ENCODE measurements at places on chromosomes 2 and 18. TPM values are rescaled to one million over a fixed set of nuclear protein-coding genes. Genes with fewer than 3 reads are reported as not detected.

GRCh38 chr2:45497355-45497754 is 113.7 kb downstream of the SRBD1 start:
- no peak for DNase-seq

MARCO gene
- total RNA-seq: 10.4 TPM

GRCh38 chr2:158213773-158214172 is 112.1 kb downstream of the UPP2 start:
- DNase-seq: no peak

DNA sequence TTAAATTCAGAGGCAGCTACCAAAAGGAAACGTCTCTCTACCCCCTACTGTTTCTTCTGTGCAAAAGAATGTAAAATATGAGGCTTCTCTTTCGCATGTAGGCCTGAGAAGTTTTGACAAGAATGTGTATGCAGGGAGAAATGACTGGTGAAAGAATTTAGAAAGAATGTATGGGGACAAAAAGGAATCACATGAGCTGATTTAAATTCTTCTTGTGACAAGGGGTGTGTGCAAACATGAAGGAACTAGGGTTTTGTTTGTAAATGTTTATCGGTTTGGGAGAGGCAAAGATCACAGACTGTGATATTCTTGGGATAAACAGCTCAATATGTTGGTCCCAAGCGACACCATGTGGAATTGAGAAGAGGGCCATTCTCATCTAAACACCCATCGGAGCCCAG is 345.2 kb upstream of the VRK2 start:
- DNase-seq: no peak

- DNase-seq: no peak
These were observed 38.3 kb upstream of the RALBP1 start for GRCh38 chr18:9437021-9437437.

Data from mucosa of descending colon (tissue), 3 donors.